ENCODE measurements at places on chromosomes 5 and 9.

- no peak for DNase-seq
Observed at GRCh38 chr9:125707472-125707804, 430 bp upstream of the MAPKAP1 start.

DNA sequence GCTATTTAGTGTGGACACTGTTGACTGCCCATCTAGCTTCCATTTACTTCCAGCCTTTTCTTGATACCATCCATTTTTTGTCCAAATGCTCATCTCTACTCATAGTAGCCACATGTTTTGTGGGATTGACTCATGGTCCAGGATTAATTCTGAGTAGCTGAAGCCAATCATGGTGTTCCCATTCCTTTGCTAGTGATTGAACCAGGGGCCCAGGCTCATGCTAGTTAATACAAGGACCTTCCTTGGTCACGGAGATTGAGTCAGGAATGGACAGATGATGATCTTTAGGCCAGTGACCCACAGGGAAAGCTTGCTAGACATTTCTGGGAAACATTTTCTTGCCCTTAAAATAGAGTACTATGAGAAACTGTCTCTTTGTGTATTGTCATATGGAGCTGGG, 272.9 kb upstream of the RIOK2 start:
- DNase-seq, result no peak

DNA sequence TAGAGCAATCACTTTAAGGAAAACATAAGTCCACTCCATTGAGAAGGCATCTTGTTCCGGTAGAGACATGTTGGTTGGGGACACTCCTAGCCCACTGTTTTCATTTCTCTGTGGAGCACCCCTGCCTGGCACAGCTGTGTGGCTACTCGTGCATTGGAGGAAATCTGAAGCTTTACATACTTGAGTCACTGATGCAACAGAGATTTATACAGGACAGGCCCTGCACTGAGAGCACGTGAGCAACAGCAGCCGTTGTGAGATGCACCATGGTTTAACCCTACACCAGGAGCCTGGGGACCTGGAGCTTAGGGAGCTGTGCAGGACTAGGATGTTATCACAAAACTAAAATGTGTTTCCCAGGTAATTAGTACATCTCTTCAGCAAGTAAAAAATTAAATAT, 230.7 kb upstream of the IRX1 start:
- no peak for DNase-seq

- DNase-seq, result no peak
Observed at GRCh38 chr5:136043551-136043950, 14.8 kb downstream of the TGFBI start.

DNA sequence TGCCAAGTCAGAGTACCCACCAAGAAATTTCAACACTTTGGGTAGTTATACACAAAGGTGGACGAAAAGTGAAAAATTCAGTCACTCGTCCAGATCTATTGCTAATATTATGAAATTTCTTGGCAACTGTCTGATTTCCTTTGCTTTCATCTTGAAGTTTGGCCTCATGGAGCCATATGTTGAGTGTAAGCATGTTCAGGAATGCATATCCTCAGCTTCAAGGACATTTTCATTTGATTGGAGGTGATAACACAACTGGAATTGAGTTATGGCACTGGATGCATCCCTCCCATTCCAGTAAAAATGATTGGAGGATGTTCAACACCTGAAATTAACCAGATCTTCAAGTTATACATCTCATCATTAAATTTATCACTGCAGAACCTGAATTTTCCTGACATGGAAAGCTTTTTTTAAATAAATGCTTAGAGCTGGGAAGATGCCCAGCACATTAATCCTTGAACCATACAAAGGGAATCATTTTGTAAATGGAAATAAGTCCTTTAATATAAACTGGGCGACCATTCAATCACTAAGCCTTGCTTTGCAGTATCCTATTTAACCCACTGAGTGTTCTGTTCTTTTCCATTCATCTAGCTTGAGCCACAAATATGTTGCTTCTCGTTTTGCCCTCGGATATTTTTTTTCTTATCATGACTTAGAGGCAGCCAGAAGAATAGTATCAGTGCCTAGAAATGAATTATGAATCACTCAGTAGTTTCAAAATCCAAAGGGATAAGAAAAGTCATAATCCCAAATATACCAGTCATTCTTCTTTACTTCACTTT, 273.7 kb upstream of the PIK3R1 start:
- DNase-seq, result no peak

GRCh38 chr5:157267025-157267424, 1.1 kb downstream of the CYFIP2 start:
- no peak for DNase-seq

DNA sequence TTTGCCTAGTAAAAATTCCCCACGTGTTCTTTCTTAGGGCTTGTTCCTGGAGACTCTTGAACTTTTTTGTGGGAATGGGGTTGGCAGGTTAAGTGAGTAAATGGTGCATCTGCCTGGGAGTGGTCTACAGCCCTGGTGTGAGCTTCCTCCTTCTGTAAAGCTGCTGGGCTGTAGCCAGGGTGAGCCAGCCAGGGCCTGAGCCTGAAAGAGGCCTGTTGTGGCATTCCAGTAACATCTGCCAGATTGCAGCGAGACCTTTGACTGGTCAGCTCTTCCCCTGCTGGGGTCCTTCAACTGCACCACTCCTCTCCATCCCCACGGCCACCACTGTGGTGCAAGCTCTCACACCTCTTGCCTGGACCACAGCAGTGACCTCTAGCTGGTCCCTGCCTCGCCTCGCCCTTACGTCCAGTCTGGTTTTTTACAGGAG, 47.5 kb downstream of the SLC22A5 start:
- DNase-seq, result no peak

GRCh38 chr5:18496041-18496440, 861.8 kb downstream of the TAF11L14 start:
- no peak for DNase-seq

DNA sequence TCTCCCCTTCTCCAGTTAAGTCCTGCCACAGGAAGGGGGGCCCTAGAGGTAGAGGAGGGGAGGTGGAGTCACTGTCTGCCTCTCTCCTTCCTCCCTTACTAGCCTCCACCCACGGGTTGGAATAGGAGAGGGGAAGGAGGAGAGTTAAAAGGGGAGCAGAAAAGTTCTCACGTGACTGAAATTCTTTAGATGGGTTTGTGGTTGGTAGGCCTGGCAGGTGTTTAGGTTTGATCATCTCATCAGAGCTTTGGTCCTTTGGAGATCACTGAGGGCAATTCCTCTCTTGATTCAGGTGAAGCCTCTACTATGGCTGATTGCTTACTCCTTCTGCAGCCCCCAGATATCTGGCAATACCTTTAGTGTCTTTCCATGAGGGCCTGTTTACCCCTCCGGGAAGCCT, 24.9 kb upstream of the C5orf63 start:
- no peak for DNase-seq

DNA sequence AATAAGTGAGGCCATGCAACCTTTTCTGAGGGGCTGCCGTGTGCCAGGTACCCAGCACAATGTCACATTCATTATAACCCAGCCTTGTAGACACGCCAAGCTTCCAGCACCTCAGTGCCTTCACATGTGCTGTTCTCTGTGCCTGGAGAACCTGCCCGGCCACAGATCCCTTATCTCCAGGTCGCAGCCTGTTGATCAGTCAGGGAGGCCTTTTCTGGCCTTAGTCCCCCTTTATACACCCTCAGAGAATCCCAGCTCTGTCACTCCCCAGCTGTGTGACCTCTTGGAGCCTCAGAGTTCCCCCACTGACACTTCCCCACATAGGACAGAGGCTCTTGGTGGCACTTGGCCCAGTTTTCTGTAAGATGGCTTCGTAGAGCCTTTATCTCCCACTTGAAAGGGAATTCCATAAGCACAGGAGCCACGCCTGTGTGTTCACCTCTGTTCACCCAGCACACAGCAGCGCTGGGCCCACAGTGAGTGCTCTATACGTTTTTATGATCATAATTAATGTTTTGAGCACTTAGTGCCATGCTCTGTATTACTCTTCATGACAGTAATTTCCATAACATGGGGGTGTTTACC, 38.7 kb downstream of the NEURL1B start:
- no peak for DNase-seq

GRCh38 chr5:36397901-36398536, 96.3 kb upstream of the RANBP3L start:
- peak; percentile 18 for DNase-seq

DNA sequence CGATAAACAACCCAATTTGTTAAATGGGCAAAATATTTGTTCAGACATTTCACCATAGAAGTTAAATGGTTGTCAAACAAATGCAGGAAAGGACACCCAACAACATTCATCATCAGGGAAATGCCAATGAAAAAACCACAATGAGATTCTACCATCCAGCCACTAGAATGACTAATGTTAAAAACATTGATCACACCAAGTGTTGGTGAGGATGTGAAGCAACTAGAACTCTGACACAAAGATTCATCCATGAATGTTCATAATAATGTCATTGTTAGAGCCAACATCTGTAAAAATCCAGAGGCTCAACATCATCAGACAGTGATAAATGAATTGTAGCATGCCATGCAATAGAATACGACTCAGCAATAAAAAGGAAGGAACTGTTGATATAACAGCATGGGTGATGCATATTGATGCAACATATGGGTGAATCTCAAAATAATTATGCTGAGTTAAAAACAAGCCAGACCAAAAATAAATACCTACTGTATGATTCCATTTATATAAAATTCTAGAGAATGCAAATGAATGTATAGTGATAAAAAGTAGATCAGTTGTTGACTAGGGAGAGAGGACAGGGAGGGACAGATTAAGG, 55.9 kb upstream of the UNC5A start:
- DNase-seq, result no peak

GRCh38 chr5:76583163-76584047, 39.8 kb downstream of the F2RL2 start:
- peak; percentile 16 for DNase-seq

GRCh38 chr5:136106351-136107031, 26.2 kb upstream of the SMAD5 start:
- DNase-seq, result no peak

- DNase-seq, result no peak
Observed at GRCh38 chr9:34563262-34563661, 26.3 kb downstream of the CNTFR start.

- DNase-seq, result no peak
Observed at GRCh38 chr5:74240783-74241750, 399.5 kb downstream of the ENC1 start.

DNA sequence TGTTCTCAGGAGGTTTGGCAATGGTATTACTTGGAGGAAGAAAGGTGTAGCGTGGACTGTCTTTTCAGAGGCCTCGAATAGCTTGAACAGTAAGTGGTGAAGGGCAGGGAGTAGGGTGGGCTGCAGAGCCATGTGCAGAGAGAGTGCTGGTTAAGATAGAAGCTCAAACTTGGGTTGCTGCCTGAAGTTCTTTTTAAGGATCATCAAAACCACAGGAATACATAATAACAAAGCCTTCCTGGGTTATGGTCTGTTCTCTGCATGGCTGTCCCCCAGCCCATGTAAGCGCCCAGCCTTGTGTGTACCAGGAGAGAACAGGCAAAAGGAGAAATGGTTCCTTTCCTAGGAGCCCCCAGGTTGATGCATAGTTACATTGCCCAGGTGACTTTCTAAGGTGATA, 43.9 kb downstream of the RCL1 start:
- DNase-seq, result no peak

DNA sequence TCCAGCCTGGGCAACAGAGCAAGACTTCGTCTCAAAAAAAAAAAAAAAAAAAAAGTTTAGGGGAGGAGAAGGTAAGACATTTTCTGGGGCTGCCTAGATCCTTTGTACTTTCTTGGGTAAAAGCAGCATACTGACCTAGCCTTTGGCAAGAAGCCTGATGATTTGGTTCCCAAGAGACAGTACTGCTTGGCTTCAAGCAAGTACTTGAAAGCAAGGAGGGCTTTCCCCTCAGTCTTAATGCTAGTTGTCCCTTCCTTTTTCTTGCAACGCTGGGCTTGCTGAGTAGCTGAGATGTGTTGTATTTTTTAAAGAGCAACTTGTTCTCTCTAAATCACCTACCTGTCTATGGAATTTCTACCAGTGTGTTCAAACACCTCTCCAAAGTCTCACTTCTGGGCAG, 76.2 kb downstream of the INSYN2B start:
- no peak for DNase-seq

GRCh38 chr5:95975703-95976102, 14.1 kb upstream of the ELL2 start:
- DNase-seq, result no peak

GRCh38 chr5:180332051-180332517, 21.1 kb downstream of the GFPT2 start:
- no peak for DNase-seq

- no peak for DNase-seq
Observed at GRCh38 chr5:62152394-62153087, 153.5 kb upstream of the KIF2A start.

GRCh38 chr5:66880401-66880800, 284.2 kb downstream of the MAST4 start:
- no peak for DNase-seq

DNA sequence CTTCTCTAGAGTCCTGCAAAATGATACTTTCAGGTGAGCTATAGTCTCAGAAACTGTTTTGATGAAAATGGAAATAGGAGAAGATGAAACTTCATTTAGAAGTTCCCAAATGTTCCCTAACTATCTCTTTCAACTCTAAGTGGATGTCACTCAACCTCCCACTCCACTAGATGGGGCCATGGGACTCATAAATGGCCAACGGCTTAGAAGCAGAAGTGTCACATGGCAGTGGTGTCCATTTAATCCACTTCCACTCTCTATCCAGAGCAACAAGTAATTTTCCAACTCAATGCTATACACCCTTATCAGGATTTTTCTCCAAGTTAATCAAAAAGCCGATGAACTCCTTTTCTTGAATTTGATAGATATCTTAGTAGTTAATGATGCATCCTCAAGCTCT, 295.7 kb downstream of the EDIL3 start:
- peak; percentile 16 for DNase-seq

- no peak for DNase-seq
Observed at GRCh38 chr9:34484678-34485077, 26.1 kb downstream of the DNAI1 start.

- no peak for DNase-seq
Observed at GRCh38 chr9:116791326-116791725, 104.2 kb downstream of the TRIM32 start.

DNA sequence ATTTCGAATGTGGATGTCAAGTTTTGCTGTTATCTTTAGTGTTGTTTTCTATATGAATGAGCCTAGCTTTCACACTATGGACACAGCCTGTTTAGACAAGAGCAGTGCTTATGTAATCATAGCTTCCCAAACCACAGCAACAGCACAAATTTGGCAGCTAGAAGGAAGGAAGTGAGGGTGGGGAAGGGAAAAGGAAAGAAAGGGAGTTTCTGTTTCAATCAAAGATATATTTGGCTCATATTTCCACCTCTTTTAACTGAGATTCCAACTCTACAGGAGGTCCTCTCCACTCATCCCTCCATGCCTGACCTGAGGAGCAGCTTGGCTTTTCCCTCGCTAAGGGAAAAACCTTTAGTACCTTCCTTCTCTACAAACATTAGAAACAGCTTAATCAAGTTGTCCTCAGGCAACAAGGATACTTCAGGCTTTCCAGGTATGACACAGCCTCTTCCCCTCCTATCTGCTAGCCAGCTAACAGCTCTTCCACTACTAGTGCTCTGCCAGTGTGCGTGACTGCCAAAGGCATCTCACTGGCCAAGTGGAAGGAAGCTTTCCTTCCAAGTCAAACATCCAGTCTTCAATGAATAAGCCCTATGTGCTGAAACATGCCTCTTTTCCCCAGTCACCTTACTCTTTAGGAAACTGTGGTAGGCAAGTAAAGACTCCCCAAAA, 268.6 kb upstream of the PTGER4 start:
- no peak for DNase-seq
